Activated CD8-positive, alpha-beta memory T cell treated with anti-CD3 and anti-CD28 coated beads for 1 hour (primary cell): ENCODE measurements at places on chromosomes 4 and X.

- no peak for DNase-seq
These were observed 24.6 kb upstream of the TLR1 start for GRCh38 chr4:38829237-38829636.

DNA sequence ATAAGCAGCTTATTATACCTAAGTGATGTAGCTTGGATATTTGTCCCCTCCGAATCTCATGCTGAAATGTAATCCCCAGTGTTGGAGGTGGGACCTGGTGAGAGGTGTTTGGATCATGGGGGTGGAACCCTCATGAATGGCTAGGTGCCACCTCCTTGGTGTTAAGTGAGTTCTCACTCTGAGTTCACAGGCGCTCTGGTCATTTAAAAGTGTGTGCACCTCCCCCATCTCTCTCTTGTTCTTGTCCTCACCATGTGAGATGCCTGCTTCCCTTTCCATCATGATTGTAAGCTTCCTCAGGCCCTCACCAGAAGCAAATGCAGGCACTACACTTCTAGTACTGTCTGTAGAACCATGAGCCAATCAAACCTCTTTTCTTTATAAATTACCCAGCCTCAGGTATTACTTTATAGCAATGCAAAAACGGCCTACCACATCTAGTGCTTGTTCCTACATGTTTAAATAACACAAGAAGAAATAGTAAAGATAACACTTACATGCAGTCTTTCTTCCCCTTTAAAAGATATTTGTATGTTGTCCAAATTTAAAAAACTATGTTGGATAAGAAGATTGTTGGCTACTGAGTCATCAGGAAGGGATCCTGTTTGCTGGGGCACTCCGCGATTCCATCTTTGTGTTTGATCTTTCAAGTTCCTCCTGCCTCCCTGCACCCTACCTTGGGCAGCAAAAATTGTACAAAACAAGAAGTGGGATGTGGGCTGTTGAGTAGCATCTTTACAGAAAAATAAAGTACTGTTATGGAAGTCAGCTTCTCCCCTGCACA lies 29.7 kb downstream of the PPP1R2C start:
- DNase-seq = no peak

DNA sequence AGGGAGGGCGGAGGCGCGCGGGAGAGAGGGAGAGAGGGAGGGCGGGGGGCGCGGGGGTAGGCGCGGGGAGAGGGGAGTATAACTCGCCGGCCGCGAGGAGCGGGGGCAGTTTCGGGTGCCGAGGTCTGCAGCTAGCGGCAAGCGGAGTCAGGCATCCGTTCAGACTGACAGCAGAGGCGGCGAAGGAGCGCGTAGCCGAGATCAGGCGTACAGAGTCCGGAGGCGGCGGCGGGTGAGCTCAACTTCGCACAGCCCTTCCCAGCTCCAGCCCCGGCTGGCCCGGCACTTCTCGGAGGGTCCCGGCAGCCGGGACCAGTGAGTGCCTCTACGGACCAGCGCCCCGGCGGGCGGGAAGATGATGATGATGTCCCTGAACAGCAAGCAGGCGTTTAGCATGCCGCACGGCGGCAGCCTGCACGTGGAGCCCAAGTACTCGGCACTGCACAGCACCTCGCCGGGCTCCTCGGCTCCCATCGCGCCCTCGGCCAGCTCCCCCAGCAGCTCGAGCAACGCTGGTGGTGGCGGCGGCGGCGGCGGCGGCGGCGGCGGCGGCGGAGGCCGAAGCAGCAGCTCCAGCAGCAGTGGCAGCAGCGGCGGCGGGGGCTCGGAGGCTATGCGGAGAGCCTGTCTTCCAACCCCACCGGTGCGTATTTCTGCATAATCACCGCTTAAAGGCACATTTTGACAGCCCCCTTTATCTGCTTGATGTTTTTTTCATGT lies at the start of gene POU4F2:
POU4F2 (plus strand) TSS at position 108 of the 720 bp plus-strand sequence; CDS start at position 356, 248 bp downstream.
- no peak for DNase-seq

- DNase-seq = no peak
These were observed 347.4 kb downstream of the BCOR start for GRCh38 chrX:39750256-39750790.

DNA sequence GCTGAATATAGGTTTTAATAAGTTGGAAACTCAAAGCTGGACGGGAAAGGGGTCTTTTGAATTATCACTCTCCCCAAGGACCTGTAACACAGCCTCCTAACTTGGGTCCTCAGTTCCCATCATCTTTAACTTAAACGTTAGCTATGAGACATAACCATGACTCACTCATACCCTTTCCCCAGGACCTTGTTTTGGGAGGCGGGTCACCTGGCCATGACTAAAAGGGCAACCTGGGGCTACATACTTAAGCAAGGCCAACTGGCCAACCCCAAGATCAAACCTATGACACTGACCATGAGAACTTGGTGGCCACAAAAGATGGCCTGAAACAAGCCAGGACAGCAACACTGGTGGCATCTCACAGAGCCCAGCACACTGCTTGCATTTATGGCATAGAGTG lies 89.0 kb downstream of the SH3KBP1 start:
- no peak for DNase-seq
